Peyer's patch (tissue), 4 donors: ENCODE measurements at places on chromosomes 6 and 20. TPM values are rescaled to one million over a fixed set of nuclear protein-coding genes. Genes with fewer than 3 reads are reported as not detected.

The GSTA1 gene
- 387 TPM for total RNA-seq

DNA sequence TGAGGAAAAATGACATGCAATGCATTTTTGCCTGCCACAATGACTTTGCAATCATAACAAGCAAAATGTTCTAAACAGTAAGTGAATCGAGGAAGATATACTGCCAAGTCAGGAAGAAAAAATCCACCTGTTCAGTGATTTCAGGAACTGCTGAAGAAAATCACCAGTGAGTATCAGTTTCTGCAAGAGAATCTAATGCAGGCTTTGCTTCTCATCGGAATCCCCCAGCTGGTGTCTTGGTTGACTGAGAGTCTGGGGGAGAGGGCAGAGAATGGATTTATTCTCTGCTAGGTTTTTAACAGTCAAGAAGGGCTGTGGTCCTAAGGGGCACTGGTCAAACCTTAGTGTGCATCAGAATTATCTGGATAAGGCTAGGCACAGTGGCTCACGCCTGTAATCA, 363.4 kb downstream of the CDH26 start:
- no peak overlapping the region for H3K4me3 ChIP-seq
- no peaks in the 10 kb centered on the region for H3K4me1 ChIP-seq
- no peaks in the 10 kb centered on the region for H3K27me3 ChIP-seq
- no peaks in the 10 kb centered on the region for H3K36me3 ChIP-seq

DNA sequence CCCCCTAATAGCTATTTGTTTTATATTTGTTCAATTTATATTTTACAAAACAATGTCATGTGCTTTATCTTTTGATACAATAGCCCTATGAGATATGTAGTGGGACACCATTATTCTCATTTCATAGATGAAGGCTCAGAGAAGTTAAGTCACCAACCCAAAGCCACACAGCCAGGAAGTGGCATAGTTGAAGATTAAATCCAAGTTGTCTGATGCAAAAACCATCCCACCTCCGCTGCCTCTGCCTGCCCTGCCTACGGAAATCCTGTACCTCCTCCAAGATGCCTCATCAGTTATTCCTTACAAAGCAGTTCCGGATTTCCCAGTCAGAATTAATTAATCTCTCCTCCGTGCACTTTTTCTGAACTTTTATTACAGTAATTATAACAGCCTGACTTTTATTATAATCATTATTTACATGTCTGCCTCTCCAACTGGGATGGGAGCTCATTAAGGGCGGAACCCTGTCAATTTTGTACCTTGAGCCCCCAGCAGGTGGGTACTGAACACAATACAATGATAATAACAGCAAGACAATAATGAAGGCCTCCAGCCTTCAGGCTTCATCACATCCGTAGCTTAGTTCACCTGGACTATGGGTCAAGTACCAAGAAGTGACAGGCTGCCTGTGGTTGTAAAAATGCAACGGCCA, 54.7 kb downstream of the LRFN2 start:
- no peaks in the 10 kb centered on the region for H3K36me3 ChIP-seq
- H3K27ac ChIP-seq, result no peak overlapping the region
- no peak for DNase-seq
- H3K27me3 ChIP-seq, result no peaks in the 10 kb centered on the region

The NOTCH4 gene
- 1.8 TPM for total RNA-seq

DNA sequence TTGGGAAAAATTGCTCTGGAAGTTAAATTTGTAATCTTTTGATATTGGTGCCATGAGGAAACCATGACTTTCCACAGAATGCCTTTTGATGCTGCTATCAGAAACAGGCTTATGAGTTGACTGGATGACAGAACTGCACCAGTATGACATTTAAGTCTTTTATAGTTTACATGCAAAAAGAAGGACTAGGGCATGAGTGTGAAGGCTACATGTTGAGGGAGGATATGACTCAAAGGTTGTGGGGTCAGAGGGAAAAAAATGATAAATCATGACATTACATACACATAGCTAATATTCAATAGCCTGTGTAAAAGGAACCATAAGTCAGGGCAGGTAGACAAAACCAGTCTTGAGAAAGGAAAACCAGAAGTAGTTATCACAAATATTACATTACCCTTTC, 182.2 kb downstream of the COL12A1 start:
- H3K4me3 ChIP-seq, result no peak overlapping the region
- no peak overlapping the region for H3K27ac ChIP-seq
- no peaks in the 10 kb centered on the region for H3K36me3 ChIP-seq
- DNase-seq, result no peak
- no peaks in the 10 kb centered on the region for H3K4me1 ChIP-seq

The PRICKLE4 gene
- total RNA-seq, result 3.8 TPM

DNA sequence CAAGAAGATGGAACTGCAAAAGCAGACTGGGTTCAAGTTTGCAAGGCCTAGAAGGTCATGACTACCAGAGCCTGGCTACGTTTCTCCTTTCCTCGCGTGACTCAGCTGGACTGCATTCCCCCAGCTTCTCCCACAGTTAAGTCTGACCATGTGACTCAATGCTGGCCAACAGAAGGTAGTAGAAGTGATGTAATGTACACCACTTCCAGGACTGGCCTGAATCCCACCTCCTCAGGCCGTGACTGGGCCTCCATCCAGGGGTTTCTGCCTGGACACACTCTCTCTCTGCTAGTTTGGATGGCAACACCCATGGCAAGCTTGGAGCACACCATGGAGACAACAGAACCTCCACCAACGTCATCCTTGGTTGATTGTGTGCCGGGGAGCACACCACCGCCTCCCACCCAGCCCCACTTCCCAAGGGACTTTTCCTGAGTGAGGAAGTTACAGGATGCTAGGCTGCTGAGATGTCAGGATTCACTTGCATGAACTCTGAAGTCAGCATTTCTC, 112.0 kb upstream of the CDYL start:
- H3K27me3 ChIP-seq, result no peaks in the 10 kb centered on the region
- H3K4me3 ChIP-seq, result no peak overlapping the region
- no peaks in the 10 kb centered on the region for H3K36me3 ChIP-seq
- no peaks in the 10 kb centered on the region for H3K4me1 ChIP-seq
- peak; percentile 20 for DNase-seq

The FOXF2 gene
- 4.0 TPM for total RNA-seq

The FGD2 gene
- 292 TPM for total RNA-seq

GRCh38 chr6:21142741-21143140, 450.8 kb upstream of the SOX4 start:
- H3K4me3 ChIP-seq, result no peak overlapping the region
- no peaks in the 10 kb centered on the region for H3K36me3 ChIP-seq
- H3K4me1 ChIP-seq, result no peaks in the 10 kb centered on the region
- H3K27me3 ChIP-seq, result no peaks in the 10 kb centered on the region
- no peak overlapping the region for H3K27ac ChIP-seq
- no peak for DNase-seq

The ULBP2 gene
- not detected for total RNA-seq

The EPPIN gene
- total RNA-seq, result not detected

The BCAS1 gene
- total RNA-seq, result 21.5 TPM

GRCh38 chr6:97876711-97877110, 593.7 kb upstream of the MMS22L start:
- H3K36me3 ChIP-seq, result no peaks in the 10 kb centered on the region
- no peaks in the 10 kb centered on the region for H3K4me1 ChIP-seq
- no peak overlapping the region for H3K4me3 ChIP-seq
- DNase-seq, result no peak
- no peaks in the 10 kb centered on the region for H3K27me3 ChIP-seq
- no peak overlapping the region for H3K27ac ChIP-seq

GRCh38 chr6:109768485-109768884, 77.4 kb downstream of the FIG4 start:
- no peak overlapping the region for H3K4me3 ChIP-seq
- H3K36me3 ChIP-seq, result peaks cover 19% of the 10 kb centered on the region
- no peak overlapping the region for H3K27ac ChIP-seq

GRCh38 chr6:47235964-47236760, 73.5 kb downstream of the TNFRSF21 start:
- no peaks in the 10 kb centered on the region for H3K27me3 ChIP-seq
- H3K27ac ChIP-seq, result no peak overlapping the region
- H3K36me3 ChIP-seq, result peaks cover 9% of the 10 kb centered on the region

The TUBB2B gene
- 3.3 TPM for total RNA-seq
